ENCODE measurements at places on chromosomes 1 and 21.

DNA sequence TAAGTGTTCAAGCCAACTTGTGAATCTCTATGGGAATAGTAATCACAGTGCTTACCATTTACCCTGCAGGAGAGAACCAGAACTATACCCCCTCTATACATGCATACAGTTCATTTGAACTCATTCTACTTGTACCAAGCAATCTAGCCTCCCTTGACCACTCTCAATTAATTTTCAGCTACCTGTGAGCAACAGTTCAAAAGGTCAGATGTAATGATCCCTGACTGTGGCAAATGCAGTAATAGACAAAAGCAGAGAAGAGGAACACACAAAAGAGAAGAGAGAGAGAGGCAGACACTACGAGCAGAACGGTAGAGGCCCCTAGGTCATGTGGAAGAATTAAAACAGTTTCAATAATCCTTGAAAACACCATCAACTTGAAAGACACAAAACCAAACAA lies 52.8 kb downstream of the FMO4 start:
- no peak for DNase-seq

GRCh38 chr1:22176258-22176657 lies 33.4 kb upstream of the WNT4 start:
- DNase-seq = no peak

- no peak for DNase-seq
These were observed 42.2 kb upstream of the SELENON start for GRCh38 chr1:25757846-25758185.

DNA sequence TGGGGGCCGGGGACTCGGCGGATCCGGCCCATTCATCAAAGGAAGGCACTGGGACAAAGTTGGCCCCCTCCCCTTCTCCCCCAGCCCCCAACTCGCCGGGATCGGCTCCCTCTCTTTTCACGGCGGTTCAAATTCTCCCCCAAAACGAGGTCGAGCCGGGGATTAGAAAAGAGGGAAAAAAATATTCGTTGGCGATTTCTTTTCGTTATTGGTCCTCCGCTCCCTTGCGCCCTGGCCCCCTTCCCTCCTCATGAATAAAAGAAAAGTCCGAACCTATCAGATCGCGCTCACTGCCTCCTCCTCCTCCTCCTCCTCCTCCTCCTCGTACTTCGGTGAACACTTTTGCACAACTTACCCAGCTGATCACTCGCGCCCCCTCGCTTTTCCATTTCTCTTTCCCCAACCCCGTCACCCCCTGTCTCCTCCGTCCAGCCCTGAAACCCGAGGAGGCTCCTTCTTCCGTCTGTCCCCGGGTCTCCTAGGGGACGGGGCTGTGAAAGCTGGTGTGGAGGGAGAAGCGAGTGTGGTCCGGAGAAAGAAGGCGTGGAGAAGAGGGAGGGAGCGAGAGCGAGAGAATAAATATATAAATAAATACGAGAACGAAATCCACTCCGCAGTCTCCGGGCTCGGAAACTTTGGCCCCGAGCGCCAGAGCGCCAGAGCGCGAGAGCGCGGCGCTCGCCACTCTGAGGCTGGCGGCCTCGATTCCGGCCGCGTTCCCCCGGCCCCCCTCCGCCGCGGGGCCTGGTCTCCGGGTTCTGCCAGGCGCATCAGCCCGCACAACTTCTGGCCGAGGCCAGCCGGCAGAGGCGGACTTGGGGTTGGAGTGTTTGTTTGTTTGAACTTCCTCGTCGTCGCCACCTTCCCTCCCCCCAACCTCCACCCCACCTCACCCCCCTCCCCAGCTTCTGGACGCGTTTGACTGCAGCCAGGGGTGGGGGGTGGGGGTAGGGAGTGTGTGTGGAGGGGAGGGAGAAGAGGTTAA lies at the start of gene PAX7:
PAX7 (plus strand) TSS at position 336 of the 985 bp plus-strand sequence. CDS start 758 bp downstream, outside the sequence.
- DNase-seq = no peak

GRCh38 chr1:19392221-19392620 lies 80.1 kb downstream of the SLC66A1 start:
- DNase-seq = no peak

- no peak for DNase-seq
These were observed 21.3 kb upstream of the PRSS38 start for GRCh38 chr1:227793948-227794816.

DNA sequence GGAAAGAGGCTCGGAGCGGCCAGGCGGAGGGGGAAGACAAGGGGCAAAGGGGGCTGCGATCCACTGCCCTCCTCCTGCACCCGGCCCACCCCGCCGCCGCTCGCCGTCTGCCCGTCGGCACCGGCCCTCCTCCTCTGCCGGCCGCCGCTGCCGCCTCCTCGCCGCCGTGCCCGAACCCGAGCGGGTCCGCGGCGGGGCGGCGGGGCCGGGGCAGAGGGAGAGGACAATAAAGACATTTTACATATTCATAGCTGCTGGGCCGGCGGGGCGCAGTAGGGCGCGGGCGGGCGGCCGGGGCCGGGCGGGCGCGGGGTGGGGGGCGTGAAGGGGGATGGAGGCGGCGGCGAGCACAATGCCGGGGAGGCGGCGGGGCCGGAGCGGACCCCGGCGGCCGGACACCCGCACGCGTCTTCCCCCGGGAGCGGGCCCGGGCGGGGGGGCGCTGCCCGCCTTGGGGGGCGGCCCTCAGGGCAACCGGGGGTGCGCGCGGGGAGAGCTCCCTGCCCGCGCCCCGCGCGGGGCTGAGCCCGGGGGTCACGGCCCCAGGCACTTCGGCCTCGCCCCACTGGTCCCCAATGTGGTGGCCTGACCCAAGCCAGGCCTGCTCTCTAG lies 546 bp downstream of the POU2F1 start:
- no peak for DNase-seq

DNA sequence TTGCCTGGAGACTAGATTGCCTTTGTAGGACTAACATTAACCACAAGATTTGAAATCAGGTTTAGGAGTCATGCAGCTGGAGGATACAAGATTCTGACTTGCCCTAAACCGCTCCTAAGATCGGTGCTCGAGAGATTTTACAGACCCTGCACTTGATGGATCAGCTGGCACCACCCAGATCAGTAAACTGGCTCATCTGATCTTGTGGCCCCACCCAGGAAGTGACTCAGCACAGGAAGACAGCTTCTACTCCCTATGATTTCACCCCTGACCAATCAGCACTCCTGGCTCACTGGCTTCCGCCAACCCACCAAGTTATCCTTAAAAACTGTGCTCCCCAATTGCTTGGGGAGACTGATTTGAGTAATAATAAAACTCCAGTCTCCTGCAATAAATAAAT lies 876 bp upstream of the CATSPERE start:
- DNase-seq = no peak

DNA sequence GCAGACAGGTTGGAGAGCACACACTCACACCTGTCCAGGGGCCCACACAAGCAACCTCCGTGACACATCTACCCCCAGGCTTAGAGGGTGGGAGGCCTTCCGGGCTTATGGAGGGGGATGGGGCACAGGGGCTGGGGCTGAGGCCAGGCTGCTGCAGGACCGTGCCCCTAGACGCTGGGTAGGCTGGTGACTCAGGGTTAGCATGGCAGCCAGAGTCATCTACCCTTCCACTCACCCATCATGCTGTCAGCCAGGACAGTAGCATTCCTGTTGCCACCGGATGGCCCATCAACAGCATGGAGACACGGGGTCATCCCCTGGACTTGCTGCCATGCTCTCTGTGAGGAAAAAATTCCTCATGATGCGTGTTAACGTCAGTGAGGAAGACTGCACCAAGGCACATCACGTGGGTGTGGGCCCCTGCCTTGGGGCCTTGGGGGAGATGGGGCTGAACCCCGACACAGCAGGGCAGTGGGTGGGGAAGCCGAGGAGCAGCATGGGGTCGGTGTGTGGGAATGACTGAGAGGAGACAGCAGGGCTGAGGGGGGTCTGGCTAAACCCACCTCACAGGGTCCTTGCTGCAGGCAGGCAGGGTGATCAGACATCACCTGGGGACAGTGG lies 52.8 kb downstream of the WNT9A start:
- no peak for DNase-seq

GRCh38 chr21:31946231-31946630 lies 73.4 kb downstream of the HUNK start:
- no peak for DNase-seq

- DNase-seq = no peak
These were observed 226.4 kb downstream of the LBR start for GRCh38 chr1:225201447-225201846.

- no peak for DNase-seq
These were observed 63.4 kb upstream of the PSEN2 start for GRCh38 chr1:226806988-226807387.
